ENCODE measurements at places on chromosomes 4 and X.

- no peak for DNase-seq
Observed at GRCh38 chr4:4485806-4486205, 56.0 kb downstream of the STX18 start.

DNA sequence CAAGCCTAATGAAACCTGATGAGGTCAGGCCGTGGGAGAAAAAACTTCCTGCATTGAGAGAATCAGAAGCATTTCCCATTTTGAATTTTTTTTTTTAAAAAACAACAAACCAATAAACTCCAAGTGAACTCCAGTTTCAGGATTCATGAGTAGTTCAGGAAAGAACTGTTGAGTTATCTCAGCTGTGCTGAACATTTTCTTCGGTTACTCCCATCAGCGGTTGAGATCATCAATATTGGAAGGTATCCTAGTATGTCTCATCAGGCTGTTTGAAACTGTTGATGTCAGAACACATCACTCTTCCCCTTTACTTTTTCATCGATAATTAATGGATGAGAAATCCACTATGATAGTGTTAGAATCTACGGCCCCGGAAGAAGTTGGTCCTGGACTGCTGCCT lies 82.4 kb upstream of the ADGRG2 start:
- DNase-seq, result no peak

GRCh38 chr4:138510053-138510452 lies 267.9 kb upstream of the SLC7A11 start:
- DNase-seq, result no peak

- no peak for DNase-seq
Observed at GRCh38 chr4:101790521-101791181, at the start of gene BANK1. Gene BANK1, plus strand, starts transcription at chr4:101790730. Its CDS starts 151 bp downstream, at chr4:101790881.

- no peak for DNase-seq
Observed at GRCh38 chr4:43275779-43276178, 383.3 kb downstream of the GRXCR1 start.

All from cortex of kidney (tissue), 1 donor.